ENCODE measurements at places on chromosomes 4 and X.

DNA sequence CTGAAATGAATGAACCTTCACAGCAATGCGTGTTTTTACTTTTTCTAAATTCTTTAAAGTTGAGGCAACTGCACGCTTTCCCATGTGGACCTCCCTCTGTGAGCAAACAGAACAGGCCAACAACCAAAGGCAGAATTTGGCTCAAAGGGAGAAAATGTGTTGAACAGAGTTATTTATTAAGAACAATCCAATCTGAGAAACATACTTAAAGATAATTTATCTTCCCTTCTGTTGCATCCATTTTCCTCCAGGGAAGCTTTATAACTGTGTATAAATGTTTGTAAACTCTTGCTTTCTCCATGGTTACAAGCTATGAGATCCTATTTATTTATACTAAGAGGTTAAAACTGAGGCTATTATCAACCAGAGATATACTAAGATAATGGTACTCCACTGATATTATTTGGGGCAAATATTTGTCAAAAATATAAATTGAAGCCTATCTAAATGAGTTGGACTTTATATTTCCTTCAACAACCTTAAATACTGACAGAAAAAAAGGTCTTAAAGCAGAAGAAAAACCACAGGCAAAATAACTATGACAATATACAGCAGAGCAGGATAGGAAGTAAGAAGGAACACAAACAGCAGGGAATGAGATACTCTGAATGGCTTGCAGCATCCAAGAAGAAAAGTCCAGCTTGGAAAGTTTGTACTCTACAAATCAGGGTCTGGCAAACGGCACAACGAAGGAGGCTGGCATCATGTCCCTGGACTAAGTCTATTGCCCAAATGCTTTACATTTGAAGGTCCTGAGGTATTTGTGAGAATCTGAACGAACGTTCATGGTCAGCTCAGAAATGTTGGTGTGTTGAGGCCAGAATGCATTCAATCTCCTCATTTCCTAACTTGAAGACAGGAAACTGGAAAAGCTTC, 663.2 kb upstream of the INTU start:
- H3K27me3 ChIP-seq, result no peaks in the 10 kb centered on the region
- H3K4me3 ChIP-seq, result no peak overlapping the region
- H3K36me3 ChIP-seq, result no peaks in the 10 kb centered on the region
- H3K27ac ChIP-seq, result no peak overlapping the region

DNA sequence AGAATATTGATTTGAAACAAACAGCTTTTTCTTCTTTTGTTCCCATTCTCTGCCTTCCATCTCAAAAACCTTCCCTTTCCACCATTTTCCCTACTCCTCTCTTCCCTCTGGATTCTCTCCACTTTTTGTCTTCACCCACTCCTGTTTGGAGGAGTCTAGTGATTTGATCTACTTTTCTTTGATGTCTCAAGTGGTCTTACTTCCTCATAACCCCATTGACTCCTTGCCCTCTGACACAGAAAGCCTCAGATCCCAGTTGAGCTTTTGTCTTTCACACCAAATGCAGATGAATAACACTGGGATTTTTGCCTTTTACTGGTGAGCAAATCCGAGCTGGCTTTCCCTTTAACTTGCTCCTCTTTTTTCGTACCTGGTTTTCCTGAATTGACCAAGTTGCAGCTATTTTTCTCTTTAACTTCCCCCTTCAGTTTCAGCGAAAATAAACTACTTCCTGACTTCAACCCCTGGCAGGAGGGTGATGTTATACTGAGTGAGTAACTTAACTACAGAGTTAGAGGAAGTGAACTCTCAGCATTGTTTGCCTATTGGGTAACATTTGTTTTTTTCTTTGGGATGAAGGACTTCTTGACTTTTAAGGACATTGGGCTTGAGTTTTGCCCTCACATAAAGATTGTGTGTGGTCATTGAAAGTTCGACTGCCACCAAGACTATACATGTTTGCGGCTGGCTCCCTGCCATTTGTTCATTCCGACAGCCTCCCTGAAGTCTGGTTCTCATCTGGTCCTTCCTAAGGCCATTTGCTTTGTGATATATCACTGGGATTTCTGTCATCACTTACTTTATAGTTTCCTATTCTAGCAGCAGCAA, 392.8 kb upstream of the NR3C2 start:
- no peaks in the 10 kb centered on the region for H3K27me3 ChIP-seq
- H3K4me1 ChIP-seq, result no peaks in the 10 kb centered on the region
- H3K27ac ChIP-seq, result no peak overlapping the region
- H3K4me3 ChIP-seq, result no peak overlapping the region
- DNase-seq, result no peak
- no peaks in the 10 kb centered on the region for H3K36me3 ChIP-seq

DNA sequence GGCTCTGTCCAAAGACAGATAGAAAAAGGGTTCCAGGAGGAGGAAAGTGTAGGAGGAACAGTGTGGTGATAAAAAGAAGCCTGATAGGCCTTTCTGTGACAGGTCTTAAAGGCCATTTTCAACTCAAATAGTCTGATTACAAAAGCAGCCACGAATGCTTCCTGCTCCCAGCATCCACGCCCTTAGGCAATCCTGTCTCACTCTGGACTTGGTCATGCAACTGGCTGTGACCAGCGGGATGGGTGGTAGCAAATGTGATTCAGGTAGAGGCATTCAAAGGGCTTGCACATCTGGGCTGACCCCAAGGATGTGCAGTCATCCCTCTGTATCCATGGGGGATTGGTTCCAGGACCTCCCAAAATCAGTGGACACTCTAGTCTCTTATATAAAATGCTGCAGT, 14.4 kb upstream of the SEPSECS start:
- no peaks in the 10 kb centered on the region for H3K27me3 ChIP-seq
- H3K27ac ChIP-seq, result no peak overlapping the region
- H3K4me3 ChIP-seq, result no peak overlapping the region

- DNase-seq, result no peak
- H3K27me3 ChIP-seq, result no peaks in the 10 kb centered on the region
- H3K4me3 ChIP-seq, result no peak overlapping the region
- no peaks in the 10 kb centered on the region for H3K4me1 ChIP-seq
Measured at GRCh38 chr4:117225471-117225870, 140.1 kb upstream of the TRAM1L1 start.

DNA sequence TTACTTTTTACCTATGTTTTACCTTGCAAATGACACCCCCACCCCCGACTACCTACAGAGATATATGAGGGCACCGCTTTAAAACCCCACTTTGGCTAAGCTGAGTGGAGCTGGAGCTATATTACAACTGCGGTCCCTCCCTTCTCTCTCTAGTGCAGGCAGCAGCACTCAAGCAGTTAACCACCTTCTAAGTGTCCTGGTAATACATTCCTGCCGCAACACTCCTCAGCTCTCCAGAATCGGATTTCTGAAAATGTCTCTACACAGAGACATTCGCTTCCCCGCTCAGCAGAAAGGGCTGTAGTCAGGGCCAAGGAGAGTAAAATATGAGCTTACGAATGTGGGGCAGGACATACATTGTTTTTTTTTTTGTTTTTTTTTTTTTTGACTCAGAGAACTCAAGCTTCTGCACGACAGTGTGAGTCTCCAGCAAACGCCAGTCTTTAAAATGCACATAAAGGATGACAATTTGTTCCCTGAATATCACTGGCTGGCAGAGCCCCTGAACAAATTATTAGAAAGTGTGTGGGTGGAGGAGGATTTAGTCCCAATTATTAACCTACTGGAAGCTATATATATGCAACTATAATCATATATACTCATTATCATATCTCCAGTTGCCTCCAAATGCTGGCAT, 287.0 kb upstream of the TET2 start:
- H3K27me3 ChIP-seq, result no peaks in the 10 kb centered on the region
- DNase-seq, result no peak
- no peak overlapping the region for H3K27ac ChIP-seq
- H3K4me3 ChIP-seq, result no peak overlapping the region
- H3K36me3 ChIP-seq, result no peaks in the 10 kb centered on the region
